Activated CD4-positive, alpha-beta T cell treated with anti-CD3 and anti-CD28 coated beads for 36 hours (primary cell): ENCODE measurements at places on chromosomes 1 and 21. TPM values are rescaled to one million over a fixed set of nuclear protein-coding genes. Genes with fewer than 3 reads are reported as not detected.

DNA sequence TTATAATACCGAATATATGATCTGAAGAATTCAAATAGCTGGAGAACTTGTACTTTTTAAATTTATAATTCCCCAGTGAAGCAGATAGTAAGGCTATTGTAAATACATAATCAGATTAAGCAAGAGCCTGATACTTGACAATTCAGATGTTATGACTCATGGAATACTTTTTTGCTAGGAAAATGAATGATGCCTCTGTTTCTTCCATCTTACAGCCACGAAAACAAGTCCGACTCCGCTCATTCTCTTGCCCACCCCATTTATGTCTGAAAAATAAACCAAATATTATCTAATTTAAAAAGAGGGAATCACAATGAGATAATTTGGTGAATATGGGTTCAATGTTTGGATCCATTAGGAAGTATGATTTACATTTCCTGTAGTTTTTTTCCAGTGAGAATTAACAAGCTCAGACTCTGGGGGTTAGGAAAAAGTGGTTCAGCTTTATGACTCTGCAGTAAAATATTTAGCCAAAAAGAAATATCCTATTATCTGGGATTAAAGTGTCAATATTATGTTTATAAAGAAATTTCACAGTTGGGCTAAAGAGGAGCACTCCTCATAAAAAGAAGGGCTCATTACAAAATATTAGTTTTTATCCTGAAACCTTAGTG is 50.4 kb upstream of the DAB1 start:
- peaks cover 1% of the 10 kb centered on the region for H3K27me3 ChIP-seq
- H3K4me3 ChIP-seq = no peak overlapping the region
- DNase-seq = no peak
- no peaks in the 10 kb centered on the region for H3K4me1 ChIP-seq

- H3K27me3 ChIP-seq = no peaks in the 10 kb centered on the region
- H3K4me1 ChIP-seq = peaks cover 32% of the 10 kb centered on the region
- no peak for DNase-seq
- no peak overlapping the region for H3K4me3 ChIP-seq
- no peak overlapping the region for H3K27ac ChIP-seq
Observed at GRCh38 chr1:145782272-145783099, 41.4 kb downstream of the RNF115 start.

DNA sequence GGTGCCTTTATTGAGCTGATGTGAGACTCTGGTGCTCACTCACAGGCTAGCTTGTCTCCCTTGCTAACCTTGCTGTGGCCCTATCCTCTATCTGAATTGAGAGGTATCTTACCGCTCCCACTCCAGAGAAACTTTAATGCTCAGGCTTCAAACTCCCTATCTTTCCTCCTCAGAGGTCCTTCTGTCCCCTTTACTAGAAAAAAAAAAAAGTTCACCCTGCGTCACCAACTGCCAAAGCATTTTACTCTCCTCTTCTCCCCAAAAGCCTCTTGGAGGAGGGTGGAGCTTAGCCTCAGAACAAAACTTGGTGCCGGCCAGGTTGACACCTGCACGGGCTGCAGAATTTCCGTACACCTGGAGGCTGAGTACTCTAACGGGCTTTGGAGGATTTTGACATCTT is 55.1 kb downstream of the ATP2B4 start:
- no peak for DNase-seq
- peaks cover 23% of the 10 kb centered on the region for H3K36me3 ChIP-seq

DNA sequence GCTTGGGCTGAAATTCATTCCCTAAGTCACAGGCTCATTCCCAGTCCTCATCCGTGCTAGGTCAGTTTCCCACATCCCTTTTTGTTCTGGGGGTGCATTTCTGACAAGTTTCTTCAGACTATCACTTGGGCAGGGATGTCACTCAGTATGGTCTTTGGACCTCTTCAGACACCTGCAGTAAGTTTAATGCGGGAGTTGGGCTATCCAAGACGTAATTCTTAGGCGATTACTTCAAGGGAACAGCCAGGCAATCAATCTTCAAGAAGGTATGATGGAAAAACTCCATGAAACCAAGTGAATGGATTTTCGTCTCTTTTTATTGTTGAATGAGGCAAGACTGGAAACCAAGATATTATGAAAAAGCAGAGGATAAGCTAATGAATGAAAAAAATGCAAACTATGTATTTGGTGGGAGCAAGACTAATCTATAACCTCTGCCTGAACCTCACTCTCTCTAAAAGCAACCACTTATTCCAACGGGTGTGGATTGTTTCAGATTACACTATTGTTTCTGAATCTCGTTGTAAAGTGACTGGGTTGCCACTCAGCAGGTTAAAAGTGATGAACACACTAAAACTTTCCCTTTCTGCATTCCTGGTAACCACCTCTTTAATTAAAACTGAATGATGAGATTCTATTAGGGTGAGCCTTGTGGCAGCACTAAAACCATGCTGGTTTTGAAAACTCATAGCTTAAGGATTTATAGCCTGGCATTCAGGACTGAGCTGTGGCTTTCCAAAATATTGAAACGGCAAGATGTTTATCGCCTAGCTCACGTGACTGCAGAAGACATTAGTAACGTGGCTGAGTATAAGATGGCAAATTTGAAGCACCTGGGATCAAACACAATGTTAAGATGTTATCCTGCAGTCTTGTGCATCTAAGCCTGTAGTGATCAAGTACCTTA is 1.1 kb downstream of the RASAL2 start:
- no peak overlapping the region for H3K4me3 ChIP-seq
- H3K27ac ChIP-seq = no peak overlapping the region
- peaks cover 10% of the 10 kb centered on the region for H3K4me1 ChIP-seq
- peaks cover 58% of the 10 kb centered on the region for H3K27me3 ChIP-seq

- no peak overlapping the region for H3K27ac ChIP-seq
- no peaks in the 10 kb centered on the region for H3K36me3 ChIP-seq
- peaks cover 51% of the 10 kb centered on the region for H3K27me3 ChIP-seq
- peaks cover 7% of the 10 kb centered on the region for H3K4me1 ChIP-seq
Observed at GRCh38 chr1:85317560-85317959, 41.1 kb upstream of the BCL10 start.

DNA sequence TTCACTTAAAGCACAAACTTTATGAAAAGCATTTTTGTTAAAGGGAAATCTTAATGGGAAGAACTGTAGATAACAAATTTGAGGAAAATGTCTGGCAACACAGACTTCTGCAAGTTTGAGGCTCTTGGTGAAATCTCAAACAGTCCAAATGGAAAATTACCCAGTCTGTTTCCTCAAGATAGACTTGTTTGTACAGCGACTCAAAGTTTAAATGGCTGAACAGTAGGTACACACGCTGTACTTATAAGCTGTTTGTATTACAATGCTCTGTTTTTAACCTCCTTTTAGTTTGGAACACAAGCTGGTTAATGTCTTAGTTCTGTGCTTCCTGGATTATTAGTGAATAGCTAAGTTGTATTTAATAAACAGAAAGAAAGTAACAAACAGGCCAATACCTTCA is 217.1 kb downstream of the NFIA start:
- H3K27me3 ChIP-seq = peaks cover 3% of the 10 kb centered on the region
- H3K27ac ChIP-seq = no peak overlapping the region
- no peaks in the 10 kb centered on the region for H3K36me3 ChIP-seq
- no peak for DNase-seq
- peaks cover 28% of the 10 kb centered on the region for H3K4me1 ChIP-seq

DNA sequence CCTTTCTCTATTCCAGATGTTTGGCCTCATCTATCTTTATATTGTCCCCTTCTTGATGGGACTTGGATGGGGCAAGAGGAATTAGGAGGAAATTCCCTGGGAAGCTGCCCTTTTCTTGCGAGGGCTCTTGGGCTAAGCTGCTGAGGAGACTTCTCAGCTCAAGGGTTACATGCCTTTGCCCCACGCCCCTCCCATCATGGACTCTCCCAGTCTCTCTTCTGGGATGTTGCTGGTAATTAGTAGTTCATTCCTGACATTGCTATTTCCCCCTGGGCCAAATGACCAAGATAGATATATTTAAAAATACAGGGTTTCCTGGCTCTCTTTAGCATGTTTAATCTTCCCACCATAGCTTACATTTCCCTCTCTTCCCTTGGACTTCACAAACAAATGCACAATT is 90.6 kb upstream of the RALGPS2 start:
- DNase-seq = no peak
- H3K4me1 ChIP-seq = no peaks in the 10 kb centered on the region
- no peaks in the 10 kb centered on the region for H3K36me3 ChIP-seq
- H3K4me3 ChIP-seq = no peak overlapping the region
- H3K27ac ChIP-seq = no peak overlapping the region
- H3K27me3 ChIP-seq = peaks cover 3% of the 10 kb centered on the region

GRCh38 chr21:31880816-31881215 is 8.0 kb downstream of the HUNK start:
- peaks cover 21% of the 10 kb centered on the region for H3K27me3 ChIP-seq
- no peak overlapping the region for H3K27ac ChIP-seq
- no peak overlapping the region for H3K4me3 ChIP-seq
- no peaks in the 10 kb centered on the region for H3K4me1 ChIP-seq

DNA sequence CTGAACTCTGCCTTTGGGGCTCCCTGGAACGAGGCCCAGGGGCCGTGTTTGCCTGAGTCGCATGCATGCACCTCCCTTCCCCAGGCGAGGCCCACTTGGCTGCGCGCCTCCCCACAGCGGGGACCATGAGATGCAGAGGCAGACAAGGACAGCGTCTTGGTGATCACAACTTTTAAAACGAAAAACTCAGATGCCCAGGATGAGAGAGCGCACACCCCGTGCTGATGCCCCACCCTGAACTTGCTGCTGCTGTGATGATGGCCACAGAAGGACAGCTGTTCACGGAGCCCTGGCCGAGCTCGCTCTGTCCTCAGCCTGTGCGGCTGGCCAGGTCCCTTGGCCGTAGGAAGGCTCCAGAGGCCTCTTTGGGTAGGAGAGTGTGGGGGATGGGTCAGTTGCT is 11.4 kb upstream of the PRMT2 start:
- DNase-seq = no peak
- H3K27me3 ChIP-seq = no peaks in the 10 kb centered on the region
- peaks cover 9% of the 10 kb centered on the region for H3K36me3 ChIP-seq
- H3K4me3 ChIP-seq = no peak overlapping the region
- no peak overlapping the region for H3K27ac ChIP-seq
- peaks cover 66% of the 10 kb centered on the region for H3K4me1 ChIP-seq

DNA sequence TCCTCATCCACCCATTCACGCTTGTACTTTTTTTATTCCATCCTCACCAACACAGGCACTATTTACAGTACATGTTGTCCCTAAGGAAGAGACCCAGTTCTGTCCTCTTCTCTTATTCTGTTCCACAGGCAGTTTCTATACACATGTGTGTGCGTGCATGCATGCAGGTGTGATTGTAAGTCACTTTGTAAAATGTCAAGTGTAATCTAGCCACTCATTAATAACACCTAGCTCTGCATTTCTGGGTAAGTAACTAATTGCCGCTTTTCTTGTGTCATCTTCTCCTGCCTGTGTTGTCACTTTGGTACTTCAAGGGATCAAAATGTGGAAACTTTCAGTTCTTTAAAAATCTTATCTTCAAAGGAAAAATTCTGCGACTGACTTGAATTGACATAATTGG is 377.2 kb downstream of the SEC16B start:
- H3K4me1 ChIP-seq = no peaks in the 10 kb centered on the region
- no peak for DNase-seq
- no peak overlapping the region for H3K27ac ChIP-seq
- H3K27me3 ChIP-seq = no peaks in the 10 kb centered on the region
- no peak overlapping the region for H3K4me3 ChIP-seq
- H3K36me3 ChIP-seq = no peaks in the 10 kb centered on the region

DNA sequence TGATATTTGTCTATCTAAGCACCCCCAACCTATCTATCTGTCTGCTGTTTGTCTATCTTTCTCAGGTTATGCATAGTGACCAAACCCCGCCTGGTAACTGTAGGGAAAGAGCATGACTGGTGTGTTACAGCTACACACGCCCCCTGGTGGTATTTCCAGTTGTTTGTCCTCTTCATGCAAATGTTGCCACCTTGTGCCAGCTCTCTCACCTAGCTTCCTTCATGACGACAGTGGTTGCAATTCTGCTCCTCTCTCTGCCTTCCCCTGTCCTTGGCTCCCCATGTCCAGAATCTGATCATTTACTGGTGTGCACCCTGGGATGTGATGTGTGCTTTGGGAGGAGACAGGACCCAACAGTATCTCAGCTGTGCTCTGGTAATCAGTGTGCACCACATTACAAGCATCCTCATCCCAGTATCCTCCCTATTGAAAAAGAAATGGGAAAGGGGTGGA is 8.1 kb upstream of the INKA2 start:
- H3K4me1 ChIP-seq = peaks cover 2% of the 10 kb centered on the region
- DNase-seq = peak; percentile 86
- peaks cover 5% of the 10 kb centered on the region for H3K27me3 ChIP-seq
- H3K4me3 ChIP-seq = no peak overlapping the region

GRCh38 chr1:81921344-81921743 is 120.6 kb downstream of the ADGRL2 start:
- no peak overlapping the region for H3K27ac ChIP-seq
- no peaks in the 10 kb centered on the region for H3K36me3 ChIP-seq
- no peaks in the 10 kb centered on the region for H3K27me3 ChIP-seq
- no peak for DNase-seq

- no peak for DNase-seq
- no peaks in the 10 kb centered on the region for H3K36me3 ChIP-seq
- H3K4me1 ChIP-seq = peaks cover 48% of the 10 kb centered on the region
- H3K27me3 ChIP-seq = peaks cover 3% of the 10 kb centered on the region
- no peak overlapping the region for H3K27ac ChIP-seq
Observed at GRCh38 chr1:221823149-221823548, 81.3 kb upstream of the DUSP10 start.

DNA sequence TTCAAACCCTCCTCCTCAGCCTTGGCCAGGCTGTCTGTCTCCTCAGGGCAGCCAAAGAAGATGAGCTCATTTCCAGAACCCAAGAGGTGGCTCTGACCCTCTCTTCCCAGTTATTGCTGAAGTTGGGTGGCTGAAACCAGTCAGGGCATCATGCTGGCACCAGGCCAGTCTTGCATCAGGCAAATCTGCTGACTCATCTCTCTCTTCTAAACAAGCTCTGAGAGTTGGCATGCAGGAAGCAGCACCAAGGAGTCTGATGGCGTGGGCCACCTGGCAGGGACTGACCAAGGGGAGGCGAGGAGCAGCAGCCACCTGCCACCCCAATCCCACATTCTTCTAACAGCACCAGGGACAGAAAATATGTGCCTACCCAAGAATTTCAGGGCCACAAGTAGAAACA is 104.8 kb upstream of the ATP1A1 start:
- H3K36me3 ChIP-seq = no peaks in the 10 kb centered on the region
- H3K4me1 ChIP-seq = peaks cover 11% of the 10 kb centered on the region
- H3K27me3 ChIP-seq = no peaks in the 10 kb centered on the region
- peak; percentile 55 for DNase-seq
- no peak overlapping the region for H3K4me3 ChIP-seq

GRCh38 chr1:105373681-105374080 is 1624.0 kb downstream of the AMY1C start:
- H3K4me1 ChIP-seq = no peaks in the 10 kb centered on the region
- no peaks in the 10 kb centered on the region for H3K27me3 ChIP-seq
- no peak overlapping the region for H3K4me3 ChIP-seq

- no peaks in the 10 kb centered on the region for H3K27me3 ChIP-seq
- DNase-seq = no peak
- no peak overlapping the region for H3K27ac ChIP-seq
- H3K4me3 ChIP-seq = no peak overlapping the region
- H3K4me1 ChIP-seq = no peaks in the 10 kb centered on the region
Observed at GRCh38 chr1:226436472-226436854, 28.6 kb upstream of the PARP1 start.

LRRN2 gene
- total RNA-seq = 0.05 TPM

HEYL gene
- total RNA-seq = 0.19 TPM

DRAXIN gene
- total RNA-seq = 0.02 TPM

NBPF12 gene
- total RNA-seq = 8.0 TPM

TPTE gene
- not detected for total RNA-seq

TMCC2 gene
- 10.5 TPM for total RNA-seq

YIPF1 gene
- 19.0 TPM for total RNA-seq

AADACL4 gene
- total RNA-seq = not detected

SLFNL1 gene
- 0.14 TPM for total RNA-seq

AGT gene
- total RNA-seq = not detected
